Hypothalamus (tissue), 51 donors: ENCODE measurements at places on chromosomes 3 and 15.

GRCh38 chr15:69497667-69498066, 45.0 kb downstream of the RPLP1 start:
- DNase-seq: no peak

GRCh38 chr3:102206511-102207031, 228.2 kb upstream of the ZPLD1 start:
- DNase-seq: no peak

DNA sequence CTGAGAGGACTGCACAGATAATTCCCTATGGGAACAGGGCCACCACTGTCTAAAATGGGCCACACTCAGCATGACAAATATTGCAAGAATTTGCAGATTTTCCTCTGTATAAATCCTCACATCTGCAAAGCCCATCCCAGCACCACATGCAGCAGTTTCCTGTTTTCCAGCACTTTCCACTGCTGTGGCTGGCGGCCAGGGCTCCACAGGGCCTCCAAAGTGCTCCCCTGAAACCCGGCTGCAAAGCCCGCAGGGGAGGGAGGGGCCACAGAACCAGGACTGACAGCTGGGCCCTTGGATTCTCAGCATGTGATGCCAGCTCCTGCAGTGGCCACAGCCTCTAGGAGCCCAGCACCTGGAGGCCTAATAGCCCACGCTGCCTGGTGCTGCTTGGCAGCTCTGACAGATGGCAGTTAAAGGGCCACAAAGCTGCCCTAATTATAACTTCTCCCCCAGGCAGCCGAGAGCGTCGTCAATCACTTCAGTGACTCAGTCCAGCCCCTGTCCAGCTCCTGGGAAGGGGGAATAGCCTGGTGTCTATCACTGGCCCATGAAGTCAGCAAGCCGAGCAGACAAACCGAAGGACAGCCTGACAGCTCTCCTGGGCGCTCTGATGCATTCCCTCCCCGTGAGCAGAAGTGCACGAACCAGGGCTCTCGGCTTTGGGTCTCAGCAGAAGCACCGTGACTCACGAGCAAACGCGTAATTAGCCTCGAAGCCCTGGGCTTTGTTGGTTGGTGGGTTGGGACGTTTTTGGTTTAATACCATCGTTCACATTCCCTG, 4.7 kb downstream of the LRRC15 start:
- DNase-seq: no peak

DNA sequence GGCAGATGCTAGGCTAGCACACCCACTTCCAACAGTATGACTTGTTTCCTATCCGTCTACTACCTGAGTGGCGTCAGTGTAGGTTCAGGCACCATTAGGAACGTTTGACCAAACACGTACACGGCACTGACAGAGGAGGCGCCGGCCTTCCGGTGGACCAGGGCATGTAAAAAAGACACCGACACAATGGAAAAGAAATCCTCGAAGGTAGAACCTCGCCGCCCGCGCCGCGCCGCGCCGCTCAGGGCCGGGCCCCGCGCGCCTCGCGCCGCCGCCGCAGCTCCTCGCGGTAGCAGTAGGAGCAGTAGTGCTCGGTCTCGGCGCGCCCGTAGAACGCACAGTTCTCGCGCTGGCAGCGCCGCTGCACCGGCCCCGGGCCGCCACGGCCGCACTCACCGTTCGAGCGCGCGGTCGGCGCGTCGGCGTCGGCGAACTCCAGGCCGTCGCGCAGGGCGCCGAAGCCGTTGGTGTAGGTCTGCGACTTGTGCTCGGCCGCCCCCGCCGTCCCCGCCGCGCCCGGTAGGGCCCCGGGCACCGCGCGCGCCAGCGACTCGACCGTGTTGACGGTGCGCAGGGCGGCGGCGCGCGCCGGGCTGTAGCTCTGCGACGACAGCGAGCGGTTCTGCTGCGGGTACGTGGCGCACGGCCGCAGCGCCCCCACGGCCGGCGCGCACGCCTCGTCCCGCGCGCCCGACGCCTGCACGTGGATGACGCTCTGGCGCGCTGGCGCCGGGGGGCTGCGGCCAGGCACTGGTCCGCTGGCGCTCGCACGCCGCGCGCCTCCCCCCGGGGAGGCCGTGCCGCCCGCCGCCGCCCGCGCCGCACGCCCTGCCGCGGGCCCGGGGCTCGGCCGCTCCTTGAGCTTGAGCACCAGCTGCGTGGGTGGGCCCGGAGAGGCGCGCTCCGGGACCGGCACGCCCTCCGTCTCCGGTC, 156.7 kb downstream of the KLF13 start:
- DNase-seq: no peak

DNA sequence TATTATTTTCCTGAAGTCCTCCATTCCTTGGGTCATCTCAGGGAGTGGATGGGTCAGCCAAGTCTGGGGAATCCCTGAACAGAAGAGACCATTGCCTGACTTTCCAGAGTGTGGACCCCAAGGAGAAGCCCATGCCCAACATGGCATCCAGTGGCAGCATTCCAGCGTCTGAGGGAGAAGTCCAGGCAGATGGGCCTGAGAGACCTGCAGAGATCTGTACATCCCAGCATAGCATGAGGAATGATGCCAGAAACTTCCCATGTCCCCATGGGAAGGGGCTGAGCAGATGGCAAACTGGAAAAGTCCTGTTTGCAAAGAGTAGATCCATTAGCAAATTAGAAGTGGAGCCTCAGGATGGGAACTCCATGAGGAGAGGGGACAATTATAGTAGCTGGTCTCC, 17.6 kb upstream of the COLQ start:
- DNase-seq: no peak

DNA sequence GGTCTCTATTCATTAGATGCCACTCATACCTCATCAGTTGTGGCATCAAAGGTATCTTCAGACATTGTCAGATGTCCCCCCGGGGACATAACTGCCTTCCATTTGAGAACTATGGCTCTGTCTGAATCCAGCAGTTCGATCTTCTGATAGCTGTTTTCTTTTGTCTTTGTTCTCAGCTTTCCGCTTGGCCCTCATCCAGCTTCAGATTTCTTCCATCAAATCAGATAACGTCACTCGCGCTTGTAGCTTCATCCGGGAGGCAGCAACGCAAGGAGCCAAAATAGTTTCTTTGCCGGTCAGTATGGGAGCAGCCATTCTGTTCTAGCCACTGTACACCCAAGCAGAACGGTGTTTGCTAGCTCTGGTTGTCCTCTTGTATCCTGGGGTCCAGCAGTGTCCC, 4.4 kb downstream of the NIT2 start:
- no peak for DNase-seq

DNA sequence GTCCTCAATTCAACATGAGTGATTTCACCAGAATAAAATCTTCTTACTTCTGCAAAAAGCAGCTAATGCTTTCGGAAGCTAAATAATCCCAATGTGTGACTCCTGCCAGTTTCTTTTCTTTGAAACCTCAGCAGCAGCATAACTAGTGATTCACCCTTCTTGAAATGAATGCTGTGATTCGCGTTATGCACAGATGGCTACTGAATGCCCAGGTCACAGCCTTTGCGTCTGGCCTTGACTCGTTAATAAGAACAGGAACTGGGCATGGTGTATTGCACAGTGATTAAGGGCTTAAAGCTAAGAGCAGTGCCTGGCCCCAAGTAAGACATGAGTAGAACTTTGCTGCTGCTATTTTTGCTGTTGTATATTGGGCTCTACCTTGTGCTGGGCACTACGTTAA, 19.0 kb downstream of the CGNL1 start:
- peak; percentile 19 for DNase-seq

DNA sequence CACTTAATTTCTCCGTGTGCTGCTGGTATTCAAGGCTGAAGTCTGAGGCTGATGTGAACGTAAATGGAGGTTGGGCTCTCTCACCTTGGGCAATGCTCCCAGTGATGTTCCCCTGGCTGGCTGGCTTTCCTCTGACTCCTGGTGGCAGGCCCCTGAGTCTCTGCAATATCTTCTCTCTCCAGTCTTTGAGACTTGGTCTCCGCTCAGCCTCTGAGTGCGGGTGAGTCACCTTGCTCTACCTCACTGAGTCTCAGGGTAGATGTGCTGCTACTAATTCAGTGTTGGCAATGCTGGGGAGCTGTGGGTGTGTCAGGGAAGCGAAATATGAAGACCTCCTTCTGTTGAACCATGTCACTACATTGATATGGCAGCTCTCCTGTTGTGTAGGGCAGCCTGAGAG, 31.3 kb upstream of the TRIM59 start:
- DNase-seq: no peak

- no peak for DNase-seq
Measured at GRCh38 chr3:172313671-172314070, 134.6 kb downstream of the GHSR start.
